ENCODE measurements at places on chromosomes 13 and 19.

DNA sequence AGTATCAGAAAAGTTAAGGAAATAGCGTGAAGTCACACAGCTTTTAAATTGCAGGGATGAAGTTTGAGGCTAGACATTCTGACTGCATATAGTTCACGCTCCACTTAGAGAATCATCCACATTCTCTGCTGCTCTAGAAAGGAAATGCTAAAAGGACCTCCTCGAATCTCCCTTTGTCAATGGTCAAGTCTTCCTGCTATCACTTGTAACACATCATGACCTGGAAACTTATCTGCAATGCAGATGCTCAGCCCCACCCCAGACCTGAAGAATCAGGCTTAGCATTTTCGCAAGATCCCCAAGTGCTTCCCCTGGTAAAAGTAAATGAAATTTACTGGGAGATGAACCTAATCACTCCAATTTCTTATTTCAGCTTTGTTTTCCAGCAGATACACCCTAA, 372.1 kb downstream of the LIG4 start:
- no peak for DNase-seq

- peak; percentile 60 for DNase-seq
Observed at GRCh38 chr13:29508130-29508875, 87.2 kb downstream of the SLC7A1 start.

- DNase-seq = no peak
Observed at GRCh38 chr19:48401287-48401686, 7.8 kb downstream of the GRIN2D start.

DNA sequence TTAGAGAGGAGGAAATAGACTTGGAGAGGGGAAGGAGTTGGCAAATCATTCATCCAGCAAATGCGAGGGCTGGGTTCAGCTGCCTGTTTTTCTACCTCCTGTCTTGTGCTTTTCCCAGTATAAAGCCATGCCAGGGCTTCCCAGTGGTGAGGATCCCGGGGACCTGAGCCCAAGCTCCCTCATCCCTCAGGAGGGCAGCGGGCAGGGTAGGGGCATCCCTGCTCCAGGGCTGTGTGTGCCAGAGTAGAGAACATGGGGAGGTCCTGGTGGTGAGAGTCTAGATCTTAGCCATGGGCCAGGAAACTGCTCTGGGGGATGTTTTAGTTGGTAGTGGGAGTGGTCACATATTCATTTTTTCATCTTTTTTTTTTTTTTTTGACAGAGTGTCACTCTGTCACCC, 43.6 kb downstream of the GPR12 start:
- no peak for DNase-seq

DNA sequence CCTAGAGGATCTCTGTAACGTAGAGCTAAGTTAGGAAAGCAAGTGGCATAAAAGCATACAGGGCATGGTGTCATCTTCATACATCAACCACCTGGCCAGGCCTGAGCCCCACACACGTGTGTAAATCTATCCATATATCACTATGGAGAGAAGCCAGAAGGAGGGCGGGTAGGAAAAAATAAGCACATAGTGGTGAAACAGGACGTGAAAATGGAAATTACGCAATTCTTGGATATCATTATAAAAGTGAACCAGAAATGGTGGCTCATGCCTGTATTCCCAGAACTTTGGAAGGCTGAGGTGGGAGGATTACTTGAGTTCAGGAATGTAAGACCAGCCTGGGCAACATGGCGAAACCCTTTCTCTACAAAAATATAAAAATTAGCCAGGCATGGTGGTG, 43.4 kb downstream of the PDCD5 start:
- DNase-seq = no peak

DNA sequence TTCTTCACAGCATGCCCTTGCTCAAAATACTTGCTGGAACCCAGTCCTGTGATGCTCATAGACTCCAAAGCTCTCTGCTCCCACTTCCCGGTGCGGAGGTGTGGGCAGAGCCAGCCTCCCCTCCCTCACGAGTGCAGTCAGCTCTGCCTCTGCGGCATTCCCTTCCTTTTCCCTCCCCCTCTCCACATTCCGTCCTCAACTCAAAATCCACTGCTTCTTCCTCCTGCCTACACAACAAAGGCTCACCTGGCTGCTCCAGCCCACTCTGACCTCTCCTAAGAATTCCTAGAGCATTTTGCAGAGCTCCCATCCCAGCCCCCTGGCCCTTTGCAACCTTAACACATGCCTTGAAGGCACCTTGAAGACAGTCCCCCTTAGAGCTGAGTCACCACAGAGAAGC, 527.9 kb downstream of the MYO16 start:
- no peak for DNase-seq

DNA sequence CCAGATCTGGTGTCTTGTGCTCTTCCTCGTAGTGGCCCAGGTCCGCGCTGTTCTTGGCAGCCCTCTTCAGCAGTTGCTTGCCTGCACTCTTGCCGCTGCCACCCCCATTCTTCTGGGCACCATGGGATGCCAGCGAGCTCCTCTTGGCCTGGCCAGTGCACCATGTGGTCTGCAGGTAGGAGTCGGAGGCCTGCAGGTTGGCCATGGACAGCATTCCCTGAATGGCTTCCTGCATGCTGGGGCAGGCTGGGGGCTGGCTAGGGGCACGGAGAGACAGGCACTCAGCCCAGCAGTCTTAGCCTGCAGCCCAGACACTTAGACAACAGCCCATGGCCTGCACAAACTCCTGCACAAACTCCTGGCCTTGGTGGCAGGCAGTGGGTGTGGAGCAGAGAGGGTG, 234.9 kb downstream of the TUBA3C start:
- DNase-seq = no peak

GRCh38 chr19:1274852-1275259, 474 bp upstream of the FAM174C start:
- no peak for DNase-seq

DNA sequence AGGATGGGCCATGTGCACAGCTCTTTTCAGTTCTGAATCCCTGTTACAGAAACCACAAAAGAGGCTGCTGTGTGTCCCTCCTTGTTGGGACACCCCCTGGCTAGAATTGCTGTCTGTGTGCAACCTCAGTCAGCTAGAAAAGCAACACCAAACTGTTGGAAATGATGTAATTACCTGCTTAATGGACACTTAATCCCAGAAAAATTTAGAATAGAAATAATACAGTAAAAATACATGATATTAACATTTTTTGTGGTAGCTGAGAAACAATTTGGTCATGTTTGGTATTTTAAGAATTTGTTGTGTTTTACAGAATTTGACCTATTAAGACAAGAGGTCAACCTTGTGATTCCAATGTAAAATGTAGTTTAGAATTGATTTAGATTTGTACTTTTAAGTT, 46.8 kb downstream of the FAM124A start:
- no peak for DNase-seq

DNA sequence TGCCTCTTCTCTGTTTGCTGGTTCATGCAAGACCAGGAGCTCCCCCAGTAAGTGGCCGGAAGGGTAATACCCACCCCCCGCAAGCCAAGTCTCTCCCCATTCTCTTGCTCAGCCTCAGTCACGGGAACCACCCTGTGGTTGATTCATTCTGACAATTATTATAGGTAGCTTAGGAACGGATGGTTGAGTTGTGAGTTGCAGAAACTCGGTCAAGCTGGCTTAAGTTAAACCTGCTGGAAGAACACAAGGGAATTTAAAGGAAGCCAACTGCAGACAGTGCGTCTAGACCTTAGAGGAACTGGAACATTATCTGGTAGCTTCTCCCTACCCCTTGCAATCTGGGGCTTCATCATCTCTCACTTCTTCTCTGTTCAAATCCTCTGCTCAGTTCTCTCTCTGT, 8.9 kb downstream of the FPR1 start:
- no peak for DNase-seq

DNA sequence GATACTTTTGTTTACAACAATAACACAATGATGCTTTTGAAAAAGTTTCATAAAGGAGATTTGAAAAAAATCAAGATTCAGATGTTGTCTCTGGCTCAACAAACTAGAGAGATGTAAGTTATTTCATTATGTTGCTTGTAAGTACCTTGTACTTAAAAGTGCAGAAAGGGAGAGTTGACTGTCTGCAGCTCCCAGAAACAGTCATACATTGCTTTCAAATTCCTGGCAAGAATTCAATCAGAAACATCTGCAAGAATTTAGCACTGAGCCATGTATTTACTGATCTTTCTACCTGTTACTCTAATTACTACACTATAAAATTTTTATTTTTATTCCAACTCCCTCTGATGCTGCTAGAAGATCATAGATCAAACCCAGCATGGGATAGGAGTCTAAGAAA, 1261.3 kb upstream of the SPRY2 start:
- DNase-seq = no peak

DNA sequence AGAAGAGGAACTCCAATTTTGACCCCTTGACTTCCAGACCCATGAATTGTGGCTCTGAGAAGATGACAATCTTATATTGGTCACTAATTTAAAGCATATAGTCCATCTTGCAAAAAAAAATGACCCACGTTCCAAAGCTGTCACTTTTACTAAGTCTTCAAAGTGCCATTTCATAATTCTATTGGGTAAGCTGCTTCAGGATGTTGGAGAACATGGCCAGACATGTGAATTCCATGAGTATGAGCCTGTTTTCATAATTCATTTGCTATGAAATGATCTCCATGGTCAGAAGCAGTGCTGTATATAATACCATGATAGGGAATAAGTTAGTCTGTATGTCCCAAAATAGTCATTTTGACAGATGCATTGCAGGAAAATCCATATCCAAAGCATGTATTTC, 1787.3 kb downstream of the SLITRK5 start:
- DNase-seq = no peak

GRCh38 chr19:18507021-18507726, 14.7 kb downstream of the ELL start:
- no peak for DNase-seq

DNA sequence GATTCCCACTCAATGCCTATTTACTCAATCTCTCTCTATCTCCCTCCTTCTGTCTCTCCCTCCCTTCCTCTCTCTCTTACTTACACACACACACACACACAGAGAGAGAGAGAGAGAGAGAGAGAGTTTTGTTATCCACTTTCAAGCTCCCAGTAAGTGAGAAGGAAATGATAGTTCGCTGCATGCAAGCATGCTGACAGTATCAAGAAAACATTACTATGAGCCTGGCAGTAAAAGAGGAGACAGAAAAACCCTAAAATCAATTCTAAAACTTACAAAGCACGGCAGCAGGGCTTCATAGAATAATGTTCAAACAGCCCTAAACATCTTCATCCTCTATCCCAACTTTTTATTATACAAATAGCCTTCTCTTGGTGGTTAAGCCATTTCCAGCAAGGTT, 171.9 kb downstream of the FOXO1 start:
- DNase-seq = no peak

DNA sequence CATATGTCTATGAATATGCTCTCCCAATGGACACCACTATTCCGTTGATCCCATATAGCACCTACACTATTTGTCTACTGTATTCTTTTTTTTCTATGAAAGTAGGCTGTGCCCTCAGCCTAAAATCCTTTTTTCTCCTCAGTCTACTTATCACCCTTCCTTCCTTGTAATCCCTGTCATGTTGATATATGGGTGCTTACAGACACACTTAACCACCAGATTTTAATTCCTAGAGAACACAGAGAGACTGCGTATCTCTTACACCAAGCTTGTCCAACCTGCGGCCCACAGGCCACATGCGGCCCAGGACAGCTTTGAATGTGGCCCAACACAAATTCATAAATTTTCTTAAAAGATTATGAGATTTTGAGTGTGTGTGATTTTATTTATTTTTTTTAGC, 101.1 kb downstream of the ZAR1L start:
- DNase-seq = no peak

GRCh38 chr13:102260256-102260655, 141.6 kb downstream of the FGF14 start:
- DNase-seq = no peak

Data from activated T-cell treated with anti-CD3 and anti-CD28 coated beads for 48 hours (primary cell).